ENCODE measurements at places on chromosomes 7 and 10.

- DNase-seq: no peak
Measured at GRCh38 chr10:28914701-28915100, 237.4 kb downstream of the BAMBI start.

DNA sequence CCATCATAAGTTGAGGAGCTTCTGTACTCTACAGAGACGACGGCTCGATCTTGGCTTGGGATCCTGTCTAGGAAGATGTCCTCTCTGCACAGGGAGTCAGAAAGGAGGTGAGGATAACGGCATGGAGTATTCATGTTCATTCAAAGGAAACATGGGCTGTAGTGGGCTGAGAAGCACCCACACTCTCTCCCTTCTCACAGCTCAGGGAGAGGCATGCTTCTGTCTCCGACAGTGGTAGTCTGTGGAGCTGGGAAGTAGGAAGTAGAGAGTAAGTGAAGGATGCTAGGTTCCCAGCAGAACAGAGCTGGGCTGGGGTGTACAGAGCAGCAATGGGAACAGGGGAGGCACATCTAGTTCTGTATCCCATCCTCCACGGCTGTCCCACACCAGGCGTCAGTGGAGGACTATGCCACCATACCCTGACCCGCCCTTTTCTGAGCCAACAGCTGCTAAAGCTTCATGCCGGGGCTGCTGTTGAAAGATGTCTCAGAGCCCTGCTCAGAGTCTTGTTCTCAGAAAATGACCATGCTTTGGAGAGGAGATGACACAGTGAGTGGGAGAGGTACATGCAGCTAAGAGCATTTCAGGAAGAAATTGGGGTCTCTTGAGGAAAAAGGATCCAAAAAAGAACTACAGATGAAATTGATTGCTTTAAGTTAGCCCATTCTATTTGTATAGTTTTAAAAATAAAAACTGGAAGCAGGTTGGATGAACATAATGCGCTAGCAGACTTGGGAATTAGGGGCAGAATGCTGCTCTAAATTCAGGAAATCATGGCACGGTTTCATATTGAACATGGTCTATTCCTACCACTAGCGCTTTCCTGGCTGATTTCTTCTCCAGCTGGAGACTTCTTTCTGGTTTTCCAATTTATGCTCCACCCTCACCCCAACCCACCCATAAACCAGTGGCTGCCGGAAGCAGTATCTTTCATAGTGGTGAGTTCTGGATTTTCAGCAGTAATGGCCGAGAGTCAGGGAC is 138.6 kb downstream of the CHN2 start:
- DNase-seq: no peak

DNA sequence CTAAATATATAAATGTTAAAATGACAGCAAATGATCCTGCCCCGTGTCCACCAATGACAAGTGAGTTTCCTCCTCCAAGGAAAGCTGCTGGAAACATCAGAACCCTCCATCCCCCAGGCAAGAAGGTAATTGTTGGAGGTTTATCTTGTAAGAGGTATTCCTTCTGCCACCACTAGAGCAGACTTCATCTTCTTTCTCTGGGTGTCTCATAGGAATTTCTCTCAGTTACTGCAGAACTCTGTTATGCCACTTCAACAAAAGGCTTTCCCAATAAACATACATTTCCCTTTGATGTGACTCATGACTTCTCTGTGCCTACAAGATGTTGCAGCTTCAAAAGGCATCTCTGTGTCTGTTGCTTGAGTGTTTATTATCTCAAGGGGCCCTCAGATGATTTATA is 279.1 kb downstream of the BMPER start:
- DNase-seq: no peak

- DNase-seq: no peak
Measured at GRCh38 chr7:69749994-69750393, 151.7 kb downstream of the AUTS2 start.

GRCh38 chr7:77459311-77459726 is 43.2 kb upstream of the GSAP start:
- no peak for DNase-seq

- no peak for DNase-seq
Measured at GRCh38 chr7:132463922-132464321, 112.3 kb downstream of the PLXNA4 start.

- DNase-seq: no peak
Measured at GRCh38 chr10:128275388-128276177, 149.4 kb upstream of the MKI67 start.

GRCh38 chr10:32976338-32976737 is 18.3 kb upstream of the ITGB1 start:
- DNase-seq: no peak

- no peak for DNase-seq
Measured at GRCh38 chr10:117132751-117133231, 5.3 kb downstream of the VAX1 start.

DNA sequence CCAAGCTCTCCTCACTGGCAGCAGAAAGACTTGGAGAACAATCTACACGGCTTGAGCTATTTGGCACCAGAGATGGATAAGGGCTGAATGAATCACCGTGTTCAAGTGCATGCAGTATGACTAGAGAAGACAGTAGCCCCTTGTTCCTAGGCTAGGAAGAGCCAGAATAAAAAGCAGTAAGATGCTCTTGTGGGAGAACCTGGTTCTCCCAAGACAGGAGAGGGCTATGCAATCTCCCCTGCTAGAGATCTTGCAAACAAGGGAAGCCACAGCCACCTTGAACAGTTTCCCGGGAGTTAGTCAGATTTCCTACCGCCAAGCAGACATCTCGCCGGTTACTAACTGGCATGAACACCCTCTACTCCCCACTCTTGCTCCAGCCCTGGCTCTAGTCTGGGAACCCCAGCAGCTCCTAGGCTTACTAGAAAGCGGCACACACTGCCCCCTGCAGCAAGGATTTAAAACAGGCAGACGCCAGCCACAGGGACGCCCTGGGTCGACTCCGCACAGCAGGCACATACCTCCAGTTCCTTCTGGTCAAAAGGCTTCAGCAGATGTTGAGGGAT is 107.3 kb downstream of the SMURF1 start:
- peak; percentile 52 for DNase-seq

DNA sequence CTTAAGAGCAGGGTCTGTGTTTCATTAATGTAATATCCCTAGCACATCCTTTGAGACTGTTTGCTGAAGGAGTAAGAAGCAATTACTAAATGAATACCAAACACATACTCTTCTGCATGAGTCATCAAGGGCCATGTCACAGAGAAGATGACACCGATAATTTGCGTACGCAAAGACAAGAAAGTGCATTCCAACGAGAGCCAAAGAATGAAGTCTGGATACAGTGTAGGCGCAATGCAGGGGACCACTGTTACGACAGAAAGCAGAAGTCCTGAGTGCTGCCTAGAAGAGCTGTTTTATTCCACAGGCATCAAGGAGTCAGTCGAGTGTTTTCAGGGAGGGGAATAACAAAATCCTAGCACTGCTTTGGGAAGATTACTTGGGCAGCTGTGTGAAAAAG is 62.7 kb downstream of the VPS41 start:
- DNase-seq: no peak

- DNase-seq: no peak
Measured at GRCh38 chr7:114554781-114555537, 140.3 kb downstream of the FOXP2 start.

- no peak for DNase-seq
Measured at GRCh38 chr10:48794074-48794473, 109.4 kb downstream of the WDFY4 start.

- no peak for DNase-seq
Measured at GRCh38 chr7:120994512-120995410, 6.2 kb downstream of the CPED1 start.

DNA sequence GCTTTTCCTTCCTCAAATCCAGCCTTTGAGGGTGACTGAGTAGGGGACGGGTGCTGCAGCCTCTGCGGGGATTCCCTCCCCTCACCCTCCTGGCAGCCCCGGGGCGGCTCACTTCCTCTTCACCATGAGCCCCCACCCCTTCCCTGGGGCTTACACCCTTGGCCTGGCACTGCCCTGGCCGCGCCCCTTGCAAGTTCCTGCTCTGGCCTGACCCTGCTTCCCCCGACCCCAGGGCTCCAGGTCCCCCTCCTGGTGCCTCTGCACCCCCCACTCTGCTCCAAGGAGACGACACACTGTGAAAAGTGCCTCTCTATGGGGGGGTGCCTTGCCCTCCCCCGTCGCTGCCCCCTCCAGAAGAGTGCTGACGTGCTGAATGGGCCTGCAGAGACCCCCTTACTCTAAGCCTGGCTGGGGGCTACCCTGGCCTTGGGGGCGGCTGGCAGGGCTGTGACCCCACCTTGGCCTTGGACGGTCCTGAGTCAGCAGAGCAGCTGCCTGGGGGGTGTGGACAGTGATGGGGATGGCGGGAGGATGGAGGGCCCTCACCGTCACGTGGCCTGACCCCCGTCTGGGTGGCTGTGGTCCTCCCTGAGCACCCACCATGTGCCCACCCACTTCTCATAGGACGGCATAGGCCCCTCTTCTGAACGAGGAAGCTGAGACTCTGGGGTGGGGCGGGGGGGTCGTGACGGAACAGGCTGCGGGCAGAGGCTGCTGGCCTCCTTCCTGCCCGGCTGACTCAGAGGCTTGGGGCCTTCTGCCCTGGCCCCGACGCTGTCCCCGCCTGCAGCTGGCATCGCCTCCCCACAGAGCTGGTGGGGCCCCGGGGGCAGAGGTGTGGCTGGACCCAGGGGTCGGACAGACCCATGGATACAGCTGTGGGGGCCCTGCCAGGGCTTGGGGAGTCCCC is 9.8 kb downstream of the LFNG start:
- DNase-seq: no peak

GRCh38 chr10:119702583-119702982 is 23.3 kb upstream of the INPP5F start:
- no peak for DNase-seq

DNA sequence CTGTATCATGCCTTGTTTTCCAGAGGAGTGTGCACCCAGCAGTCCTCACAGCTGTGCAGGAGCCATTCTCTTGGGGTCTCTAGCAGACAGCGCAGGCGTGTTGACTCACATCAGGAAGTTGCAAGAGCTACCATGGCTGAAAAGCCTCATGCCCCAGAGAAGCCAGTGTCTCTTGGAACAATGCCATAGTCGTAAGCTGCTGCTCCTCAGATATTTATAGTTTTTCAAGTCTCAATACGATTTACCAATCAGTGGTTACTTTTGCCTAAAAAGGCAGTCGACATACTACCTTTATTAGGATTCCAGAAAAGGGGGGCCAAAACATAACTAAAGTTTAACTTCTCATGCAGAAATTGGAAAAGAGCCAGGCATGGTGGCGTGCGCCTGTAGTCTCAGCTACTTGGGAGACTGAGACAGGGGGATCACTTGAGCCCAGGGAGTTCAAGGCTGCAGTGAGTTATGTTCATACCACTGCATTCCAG is 407.7 kb downstream of the PARD3 start:
- peak; percentile 40 for DNase-seq

GRCh38 chr10:15084502-15084922 is 4.1 kb downstream of the ACBD7 start:
- DNase-seq: peak; percentile 91

GRCh38 chr10:79292891-79293746 is 54.1 kb upstream of the PPIF start:
- DNase-seq: no peak

DNA sequence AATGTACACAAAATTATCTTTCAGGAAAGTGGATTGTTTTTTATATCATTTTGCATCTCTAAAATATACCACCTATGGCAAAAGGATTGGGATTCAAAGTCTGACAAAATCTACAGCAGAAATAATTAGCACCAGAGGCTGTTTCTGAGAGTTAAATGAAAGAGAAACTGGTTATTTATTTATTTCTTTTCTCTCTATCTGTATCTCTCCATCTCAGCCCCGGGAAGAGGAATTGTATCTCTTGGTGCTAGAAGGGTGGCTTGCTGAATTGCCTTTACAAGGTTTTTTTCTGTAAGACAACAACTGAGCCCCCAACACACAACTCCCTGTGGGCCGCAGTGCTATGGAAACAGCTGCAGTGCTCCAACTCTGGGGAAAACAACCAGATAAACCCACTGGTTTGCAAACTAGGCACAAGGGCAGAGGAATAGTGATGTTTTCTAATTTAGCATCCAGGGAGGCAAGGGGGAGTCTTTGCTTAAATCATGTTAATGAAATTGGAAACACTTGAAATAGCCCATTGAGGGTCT is 249.0 kb downstream of the KCNMA1 start:
- DNase-seq: no peak

GRCh38 chr10:69854511-69855345 is 53.0 kb downstream of the COL13A1 start:
- no peak for DNase-seq

- no peak for DNase-seq
Measured at GRCh38 chr7:50333221-50333651, 28.7 kb downstream of the IKZF1 start.

DNA sequence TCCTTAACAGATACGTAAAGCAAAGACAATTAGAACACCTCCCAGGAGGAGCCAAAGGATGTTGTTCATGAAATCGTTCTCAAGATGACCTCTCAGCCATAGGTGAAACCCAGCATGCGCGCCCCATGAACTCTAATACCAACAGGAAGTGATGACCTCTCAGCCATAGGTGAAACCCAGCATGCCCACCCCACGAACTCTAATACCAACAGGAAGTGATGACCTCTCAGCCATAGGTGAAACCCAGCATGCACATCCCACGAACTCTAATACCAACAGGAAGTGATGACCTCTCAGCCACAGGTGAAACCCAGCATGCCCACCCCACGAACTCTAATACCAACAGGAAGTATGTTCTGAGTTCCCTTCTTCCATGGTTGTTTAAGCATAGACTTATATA is 205.2 kb upstream of the ADARB2 start:
- no peak for DNase-seq

DNA sequence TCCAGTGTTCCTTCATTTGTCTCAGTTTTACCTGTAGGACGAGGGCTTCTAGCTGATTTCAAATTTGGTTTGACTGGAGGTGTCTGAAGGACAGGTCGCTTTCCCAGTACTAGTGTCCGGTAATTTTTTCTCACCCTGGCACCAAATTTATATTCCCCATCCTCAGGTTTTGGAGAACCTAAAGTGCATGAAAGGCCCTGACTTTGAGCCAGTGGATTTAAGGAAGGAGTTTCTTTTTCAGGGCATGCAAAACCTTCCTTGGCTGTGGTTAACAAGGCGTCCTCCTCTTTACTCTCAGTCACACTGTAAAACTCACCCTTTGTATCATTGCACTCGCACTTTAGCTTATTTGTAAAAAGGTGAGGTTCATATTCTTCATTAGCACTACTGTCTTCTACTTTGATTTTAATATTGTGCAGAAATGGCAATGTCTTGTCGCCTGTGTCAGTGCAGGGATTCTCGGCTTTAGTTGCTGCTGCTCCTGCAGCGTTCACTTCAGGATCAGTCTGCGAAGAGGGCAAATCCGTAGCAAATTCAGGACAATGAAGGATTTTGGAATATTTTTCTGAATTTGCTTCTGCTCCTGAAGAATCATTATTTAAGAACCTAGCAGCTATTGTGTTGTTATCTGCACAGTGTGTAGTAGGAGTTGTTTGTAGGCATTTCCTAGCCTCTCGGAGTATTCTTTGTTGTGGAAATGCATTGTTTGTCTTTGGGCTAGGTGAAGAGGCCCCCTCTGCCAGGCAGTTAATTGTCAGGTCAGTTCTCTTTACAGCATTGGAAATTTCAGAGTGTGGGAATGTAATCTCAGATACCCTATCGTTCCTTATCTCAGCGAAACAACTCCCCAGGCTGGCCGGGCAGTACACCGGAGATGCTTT is 9.9 kb downstream of the SKIDA1 start:
- DNase-seq: no peak

- no peak for DNase-seq
Measured at GRCh38 chr10:97445357-97445721, 467 bp downstream of the EXOSC1 start.

GRCh38 chr7:94612661-94613060 is 43.3 kb downstream of the SGCE start:
- DNase-seq: no peak

- no peak for DNase-seq
Measured at GRCh38 chr10:118957443-118957825, 72.1 kb upstream of the NANOS1 start.

GRCh38 chr7:105298439-105298894 is 90.3 kb downstream of the SRPK2 start:
- no peak for DNase-seq

Data from smooth muscle cell of the brain vasculature (primary cell).